Left colon (tissue), 2 donors: ENCODE measurements at places on chromosomes 7 and 10. TPM values are rescaled to one million over a fixed set of nuclear protein-coding genes. Genes with fewer than 3 reads are reported as not detected.

Gene PTEN
- total RNA-seq: 99.3 TPM

Gene CD36
- total RNA-seq: 18.0 TPM

Gene SLC29A3
- total RNA-seq: 6.7 TPM

Gene DCLRE1C
- total RNA-seq: 13.7 TPM

Gene HMX3
- total RNA-seq: 0.36 TPM

Gene WNT2
- not detected for total RNA-seq
